HCT116 (cell line): ENCODE measurements at places on chromosomes 11 and 22.

GRCh38 chr22:43819421-43819921, 7.4 kb upstream of the EFCAB6 start:
- no peak for DNase-seq

- DNase-seq = no peak
These were observed 101.2 kb downstream of the TRPC6 start for GRCh38 chr11:101482556-101483124.

- DNase-seq = no peak
These were observed 218.1 kb upstream of the PLET1 start for GRCh38 chr11:112478806-112479205.

DNA sequence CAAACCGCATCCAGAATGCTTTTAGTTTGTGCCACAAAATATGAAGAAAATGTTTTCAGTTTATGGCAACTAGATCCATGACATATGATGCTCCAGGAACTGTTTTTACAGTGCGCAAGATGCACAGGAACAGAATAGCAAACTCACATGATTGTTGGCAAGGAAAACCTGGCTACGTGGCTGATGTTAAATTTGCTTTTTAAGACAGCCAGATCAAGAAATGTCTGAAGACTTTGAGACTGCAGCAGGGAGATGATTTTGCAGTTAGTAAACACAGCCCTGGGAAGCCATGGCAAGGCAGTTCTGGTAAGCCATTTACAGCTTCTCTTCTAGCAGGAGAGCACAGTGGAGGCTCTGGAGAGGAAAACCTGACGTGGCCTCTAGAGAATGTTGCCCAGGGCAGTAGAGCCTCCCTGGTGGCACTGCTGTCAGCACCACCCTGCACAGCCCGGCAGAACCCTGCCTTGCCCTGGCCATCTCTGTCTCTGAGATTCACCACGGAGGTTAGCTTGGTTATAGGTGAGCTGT, 69.8 kb upstream of the TNRC6B start:
- DNase-seq = no peak

GRCh38 chr11:117551761-117552343, 224.2 kb downstream of the CEP164 start:
- DNase-seq = no peak

DNA sequence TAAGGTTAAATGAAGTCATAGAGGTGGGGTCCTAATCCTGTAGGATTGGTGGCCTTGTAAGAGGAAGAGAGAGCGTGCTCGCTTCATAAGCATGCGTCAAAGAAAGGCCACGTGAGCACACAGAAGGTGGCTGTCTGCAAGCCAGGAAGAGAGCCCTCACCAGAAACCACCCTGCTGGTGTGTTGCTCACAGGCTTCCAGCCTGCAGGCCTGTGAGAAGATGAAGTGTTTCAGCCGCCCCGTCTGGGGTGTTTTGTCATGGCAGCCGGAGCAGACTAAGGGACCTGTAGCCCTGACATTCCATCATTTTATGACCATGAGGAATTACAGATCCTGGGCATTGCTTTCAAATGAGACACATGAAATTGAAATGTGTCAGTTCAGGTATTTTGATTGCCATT, 32.4 kb downstream of the AP2A2 start:
- DNase-seq = no peak

DNA sequence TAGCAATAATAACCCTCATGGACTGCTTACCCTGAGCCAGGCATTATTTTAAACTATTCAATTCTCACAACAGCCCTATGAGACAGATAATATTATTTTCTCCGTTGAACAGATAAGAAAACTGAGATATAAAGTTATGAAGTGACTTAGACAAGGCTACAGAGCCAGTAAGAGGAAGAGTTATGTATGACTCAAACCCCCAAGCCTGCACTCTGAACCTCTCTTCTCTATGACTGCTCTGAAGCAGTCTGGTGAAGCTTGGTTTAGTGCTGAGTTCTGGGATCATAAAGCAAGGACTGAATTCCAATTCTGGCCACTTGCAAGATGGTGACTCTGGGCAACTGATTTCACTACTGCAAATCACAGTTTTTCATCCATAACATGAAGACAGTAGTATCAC, 34.5 kb downstream of the TNKS1BP1 start:
- DNase-seq = no peak
